T-cell (primary cell): ENCODE measurements at places on chromosomes 4 and X.

- DNase-seq, result no peak
Measured at GRCh38 chr4:1031956-1032795, 20.8 kb downstream of the FGFRL1 start.

- DNase-seq, result no peak
Measured at GRCh38 chrX:1421433-1422134, 29.7 kb upstream of the SLC25A6 start.

DNA sequence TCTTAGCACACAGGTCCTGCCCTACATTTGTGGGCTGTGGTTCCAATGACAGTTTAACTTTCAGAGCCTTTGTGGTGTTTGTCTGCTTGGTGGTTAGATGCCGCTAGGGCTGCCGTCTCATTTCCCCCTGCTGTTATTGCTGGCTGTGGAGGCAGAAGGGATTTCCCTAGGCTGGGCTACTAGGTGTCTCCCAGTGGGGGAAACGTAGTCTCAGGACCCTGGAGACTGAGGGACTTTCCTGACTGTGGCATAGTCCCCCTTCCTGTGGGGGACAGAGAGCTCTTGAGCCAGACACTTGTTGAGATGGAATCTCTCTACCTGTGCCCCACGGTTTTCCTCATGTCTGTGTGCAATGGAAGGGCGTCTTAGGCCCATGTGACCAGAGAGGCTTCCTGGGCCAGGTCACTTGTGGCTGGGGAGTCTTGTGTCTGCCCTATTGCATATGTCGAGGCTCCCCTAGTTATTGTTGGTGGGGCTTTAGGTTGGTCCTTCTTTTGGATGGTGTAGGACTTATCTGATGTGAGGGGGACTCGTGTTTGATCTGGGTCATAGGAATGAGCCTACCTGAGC, 68.2 kb downstream of the ARHGAP10 start:
- DNase-seq, result peak; percentile 62

GRCh38 chrX:48934581-48935300, 15.9 kb upstream of the PIM2 start:
- peak; percentile 60 for DNase-seq

DNA sequence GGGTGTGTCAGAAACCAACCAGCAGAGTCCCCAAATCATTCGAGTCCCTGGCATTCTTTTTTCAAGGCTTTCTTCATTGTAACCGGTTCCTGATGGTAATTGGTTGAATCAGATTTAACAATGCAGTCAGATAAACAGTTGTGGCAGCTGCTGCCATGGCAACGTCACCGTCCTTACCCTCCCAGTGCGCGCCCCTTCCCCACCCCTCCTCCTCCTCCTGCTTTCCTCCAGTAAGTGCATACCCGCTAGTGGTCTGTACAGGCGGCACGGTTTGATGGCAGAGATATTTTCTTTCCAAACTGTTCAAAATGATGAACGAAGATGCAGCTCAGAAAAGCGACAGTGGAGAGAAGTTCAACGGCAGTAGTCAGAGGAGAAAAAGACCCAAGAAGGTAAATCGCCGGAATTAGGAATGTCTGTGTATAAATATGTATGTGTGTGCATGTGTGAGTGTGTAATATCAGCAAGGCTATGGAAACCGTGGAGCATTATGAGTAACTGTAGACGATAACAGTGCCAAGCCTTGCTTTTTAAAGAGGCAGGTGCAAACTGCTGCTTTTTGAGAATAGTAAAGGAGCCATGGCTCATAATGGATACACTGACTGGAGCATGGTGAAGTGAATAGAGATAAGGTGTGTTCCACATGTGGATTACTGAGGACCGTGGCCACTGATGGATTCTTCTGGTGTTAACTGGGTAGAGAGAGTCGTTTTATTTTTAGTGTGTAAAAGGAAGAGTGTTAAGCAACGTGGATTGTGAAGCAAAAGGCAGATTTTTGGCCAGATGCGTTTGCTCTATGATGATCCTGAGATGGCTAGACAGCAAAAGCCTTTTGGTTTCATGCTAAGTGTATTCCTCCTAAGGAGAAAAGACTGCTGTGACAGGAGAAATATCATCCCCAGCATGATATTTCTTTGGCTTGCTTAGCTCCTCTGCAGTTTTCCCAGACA, at the start of gene ANK2:
TSS of gene ANK2 (plus strand) at position 233 of the 950 bp plus-strand sequence. CDS start at position 309, 76 bp downstream.
- no peak for DNase-seq

DNA sequence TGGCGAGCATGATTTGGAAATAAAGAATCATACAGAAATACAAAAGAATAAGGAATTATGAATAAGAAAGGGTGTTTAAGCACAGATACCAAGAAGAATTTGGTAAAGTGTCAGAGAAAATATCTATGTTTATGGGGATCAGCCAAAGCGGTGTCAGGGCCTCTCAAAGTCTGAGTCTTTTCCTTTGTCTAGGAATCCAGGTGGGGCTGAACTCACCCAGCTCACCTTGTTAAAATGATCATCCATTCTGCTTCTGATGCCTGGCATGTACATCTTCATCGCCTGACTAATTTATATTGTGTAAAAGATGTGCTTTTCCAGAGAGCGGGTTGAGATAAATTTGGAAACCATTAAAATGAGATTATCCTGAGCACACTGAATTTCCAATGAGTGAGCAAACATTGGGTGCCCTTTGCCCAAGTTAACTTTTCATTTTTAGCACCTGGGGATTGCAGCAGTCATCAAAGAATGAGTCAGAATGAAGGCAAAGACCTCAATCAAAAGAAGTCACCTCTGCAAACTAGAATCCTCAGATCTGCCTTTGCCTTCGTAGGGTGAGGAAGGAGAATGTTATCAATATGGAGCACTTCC, 141.9 kb upstream of the ANXA3 start:
- no peak for DNase-seq

GRCh38 chr4:184587701-184588100, 61.5 kb downstream of the CASP3 start:
- DNase-seq, result no peak

GRCh38 chr4:68183417-68183816, 53.7 kb upstream of the TMPRSS11F start:
- no peak for DNase-seq

GRCh38 chr4:14719053-14719452, 283.2 kb upstream of the CPEB2 start:
- DNase-seq, result no peak

- DNase-seq, result no peak
Measured at GRCh38 chr4:46878641-46879040, 30.4 kb downstream of the COX7B2 start.

DNA sequence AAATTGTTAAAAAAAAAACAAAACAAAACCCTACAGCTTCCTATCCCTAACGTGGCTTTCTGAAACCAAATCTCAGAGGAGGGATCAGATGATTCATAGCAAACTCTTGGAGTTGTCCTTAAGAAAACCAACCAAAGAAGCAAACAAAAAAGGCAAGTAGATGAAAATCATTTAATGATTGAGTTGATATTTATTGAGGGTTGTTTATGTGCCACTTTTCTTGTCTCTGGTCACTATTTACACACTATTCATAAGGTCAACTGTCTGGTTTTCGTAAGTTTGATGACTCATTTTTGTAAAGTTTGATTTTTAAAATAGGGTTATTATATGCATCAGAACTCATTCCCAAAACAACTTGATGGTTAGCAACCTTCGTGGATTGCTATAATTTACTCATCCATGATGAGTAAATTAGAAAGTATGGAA, 133.4 kb downstream of the UNC5C start:
- no peak for DNase-seq

DNA sequence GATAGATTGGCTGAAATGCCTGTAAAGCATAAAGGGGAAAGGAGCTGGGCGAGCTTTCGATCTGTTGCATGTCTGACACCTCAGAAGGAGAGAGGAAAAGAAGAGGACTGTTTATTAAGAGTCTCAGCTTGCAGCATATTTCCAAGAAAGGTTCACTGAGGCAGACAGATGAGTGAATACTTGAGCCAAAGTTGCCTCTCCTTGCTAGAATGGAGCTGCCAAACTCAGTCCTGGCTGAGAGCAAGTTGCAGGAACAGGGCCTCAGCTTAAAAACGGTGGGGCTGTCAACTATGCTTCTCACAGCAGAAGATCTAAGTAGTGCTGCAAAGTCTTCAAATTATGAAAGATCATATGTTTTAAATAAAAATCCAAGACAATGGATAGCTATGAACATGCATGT, 707.5 kb downstream of the PCDH7 start:
- no peak for DNase-seq

- DNase-seq, result no peak
Measured at GRCh38 chr4:29734343-29735213, 985.6 kb upstream of the PCDH7 start.

- DNase-seq, result no peak
Measured at GRCh38 chr4:184731056-184731455, 2.8 kb downstream of the CENPU start.

- DNase-seq, result no peak
Measured at GRCh38 chrX:111560801-111561200, 49.4 kb downstream of the SERTM2 start.

DNA sequence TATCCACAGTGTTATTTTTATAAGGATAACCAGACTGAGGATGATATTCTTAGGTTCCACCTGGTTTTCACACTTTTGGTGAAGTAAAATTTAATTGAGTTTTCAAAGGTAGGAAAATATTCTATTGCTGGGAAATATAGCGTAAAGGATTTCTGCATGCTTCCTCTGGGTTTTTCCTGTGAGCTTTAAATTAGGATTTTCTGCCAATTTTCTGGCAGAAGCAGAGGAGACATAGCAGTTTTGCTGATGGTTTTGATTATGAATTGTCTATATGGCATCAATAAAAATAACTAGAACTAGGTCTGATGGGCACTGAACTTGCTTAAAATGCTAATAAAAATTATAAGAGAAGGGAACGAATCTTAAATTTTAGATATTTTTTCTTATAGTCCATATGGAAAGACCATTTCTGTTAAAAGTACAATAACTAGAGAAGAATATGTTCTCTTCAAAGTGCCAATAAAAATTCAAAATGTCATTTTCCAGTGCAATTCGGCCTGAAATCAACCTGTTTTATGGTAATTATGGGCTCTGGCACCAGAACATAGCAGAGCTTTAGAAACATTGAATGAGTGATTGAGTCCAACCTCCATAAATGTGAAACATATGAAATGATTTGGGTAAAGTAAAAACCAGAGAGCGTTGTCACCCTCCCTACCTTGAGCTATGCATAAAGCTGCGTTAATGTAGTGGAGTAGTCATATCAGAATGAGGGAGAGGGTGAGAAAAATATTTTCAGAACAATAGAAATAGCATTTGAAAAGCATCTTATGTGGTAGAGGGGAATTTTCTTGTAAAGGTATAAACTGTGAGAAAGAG, 279.7 kb downstream of the SPRY1 start:
- no peak for DNase-seq

- DNase-seq, result no peak
Measured at GRCh38 chr4:100900134-100900533, 382.3 kb upstream of the EMCN start.
